ENCODE measurements at places on chromosomes 2 and 18. TPM values are rescaled to one million over a fixed set of nuclear protein-coding genes. Genes with fewer than 3 reads are reported as not detected.

- H3K27me3 ChIP-seq = peaks cover 3% of the 10 kb centered on the region
- no peak overlapping the region for H3K4me3 ChIP-seq
- DNase-seq = no peak
- H3K4me1 ChIP-seq = peaks cover 3% of the 10 kb centered on the region
- H3K36me3 ChIP-seq = peaks cover 7% of the 10 kb centered on the region
Observed at GRCh38 chr2:12797815-12798214, 81.1 kb downstream of the TRIB2 start.

GRCh38 chr2:179137200-179137759 lies 87.3 kb upstream of the CCDC141 start:
- H3K4me3 ChIP-seq = no peak overlapping the region
- no peak overlapping the region for H3K27ac ChIP-seq
- no peaks in the 10 kb centered on the region for H3K36me3 ChIP-seq
- no peak for DNase-seq

DNA sequence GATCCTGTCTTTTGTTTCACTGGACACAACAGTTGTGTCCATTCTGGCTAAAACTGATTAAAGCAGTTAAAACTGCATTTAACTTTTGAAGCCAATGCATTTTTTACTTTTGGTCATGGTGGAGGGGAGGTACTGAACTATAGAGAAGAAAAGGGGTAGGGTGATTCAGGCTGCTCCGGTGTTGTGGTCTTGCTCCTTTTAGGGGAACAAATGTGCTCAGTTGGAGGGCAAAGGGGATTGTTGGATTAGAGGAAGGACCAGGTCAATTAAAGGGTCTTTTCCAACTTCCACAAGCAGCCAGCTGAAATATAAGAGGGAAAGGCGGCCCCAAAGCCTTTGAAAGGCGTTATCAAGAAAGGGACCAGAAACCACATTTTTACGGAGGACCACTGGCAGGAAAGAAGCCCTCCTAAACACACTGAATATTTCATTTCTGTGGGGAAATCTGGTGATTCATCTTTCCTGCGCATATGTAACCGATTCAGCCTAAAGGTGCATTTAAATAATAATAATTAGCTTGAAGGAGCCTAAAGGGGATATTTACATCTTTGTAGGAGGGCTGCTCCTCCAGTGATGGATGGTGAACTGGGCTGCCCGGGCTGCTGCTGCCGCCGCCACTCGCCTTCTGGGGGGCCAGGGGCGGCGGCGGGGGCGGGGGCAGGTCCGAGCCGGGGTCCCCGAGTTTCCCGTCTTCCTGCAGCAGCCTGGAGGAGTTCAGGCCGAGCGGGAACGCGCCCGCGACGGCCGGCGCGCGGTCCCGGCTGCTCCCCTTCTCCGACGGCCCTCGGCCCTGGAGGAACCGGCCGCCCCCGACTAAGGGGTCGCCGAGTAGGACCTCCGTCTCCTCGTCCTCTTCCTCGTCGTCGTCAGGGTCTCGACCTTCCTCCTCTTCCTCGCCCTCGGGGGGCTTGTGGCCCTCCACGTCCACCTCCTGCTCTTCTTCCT lies 5.2 kb downstream of the SKOR2 start:
- no peak for DNase-seq
- H3K4me1 ChIP-seq = peaks cover 6% of the 10 kb centered on the region
- peaks cover 3% of the 10 kb centered on the region for H3K36me3 ChIP-seq

DNA sequence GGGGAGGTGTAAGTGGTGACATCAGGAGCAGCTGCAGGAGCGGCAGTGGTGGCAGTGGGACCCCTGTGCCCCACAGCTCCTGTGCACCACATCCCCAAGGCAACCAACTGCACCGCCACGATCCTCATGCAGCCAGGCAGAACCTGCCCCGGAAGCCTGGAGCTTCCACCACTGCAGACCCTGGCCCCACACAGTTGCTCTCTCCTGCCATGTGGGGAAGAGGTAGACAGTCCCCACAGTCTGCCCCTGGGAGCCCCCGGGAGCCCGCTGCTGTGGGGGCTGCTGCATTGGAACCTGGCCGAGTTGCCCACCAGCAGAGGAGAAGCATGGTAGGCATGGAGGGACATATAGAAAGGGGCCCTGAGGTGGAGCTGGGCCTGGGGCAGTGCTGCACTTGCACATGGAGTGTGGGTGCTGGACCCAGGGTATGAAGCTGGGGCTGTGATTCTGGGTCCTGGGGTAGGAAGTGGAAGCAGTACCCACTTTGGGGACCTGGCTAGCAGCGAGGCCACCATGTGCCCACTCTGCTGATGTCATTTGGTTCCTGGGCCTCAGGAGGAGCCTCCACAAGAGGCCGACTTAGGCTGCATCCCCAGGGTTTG lies 623.3 kb upstream of the LRRTM4 start:
- no peaks in the 10 kb centered on the region for H3K4me1 ChIP-seq
- no peaks in the 10 kb centered on the region for H3K27me3 ChIP-seq
- no peak overlapping the region for H3K27ac ChIP-seq
- H3K36me3 ChIP-seq = no peaks in the 10 kb centered on the region
- DNase-seq = no peak

DNA sequence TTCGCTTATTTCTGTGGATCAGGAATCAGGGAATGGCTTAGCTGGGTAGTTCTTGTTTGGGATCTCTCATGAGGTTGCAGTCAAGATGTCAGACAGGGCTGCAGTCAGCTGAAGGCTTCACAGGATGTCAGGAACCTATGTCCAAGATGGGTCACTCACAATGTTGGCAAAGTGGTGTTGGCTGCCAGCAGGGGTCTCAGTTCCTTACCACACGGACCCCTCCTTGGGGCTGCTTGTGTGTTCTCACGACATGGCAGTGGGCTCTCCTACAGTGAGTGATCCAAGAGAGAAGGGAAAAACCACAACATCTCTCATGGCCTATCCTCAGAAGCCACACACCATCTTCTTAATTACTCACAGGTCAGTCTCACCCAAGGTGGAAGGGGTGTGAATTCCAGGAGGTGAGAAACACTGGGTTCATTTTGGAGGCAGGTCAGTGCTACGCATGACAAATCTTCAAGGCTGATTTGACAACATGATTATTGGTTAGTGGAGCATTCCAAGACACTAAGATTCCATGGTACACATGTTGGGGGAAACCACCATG lies 1.3 kb upstream of the ANTXR1 start:
- no peaks in the 10 kb centered on the region for H3K36me3 ChIP-seq
- peaks cover 56% of the 10 kb centered on the region for H3K27me3 ChIP-seq
- no peak overlapping the region for H3K4me3 ChIP-seq
- H3K27ac ChIP-seq = no peak overlapping the region
- peaks cover 12% of the 10 kb centered on the region for H3K4me1 ChIP-seq

GRCh38 chr18:29969876-29970275 lies 1072.7 kb downstream of the DSC3 start:
- H3K27me3 ChIP-seq = no peaks in the 10 kb centered on the region
- no peak for DNase-seq
- no peaks in the 10 kb centered on the region for H3K36me3 ChIP-seq
- no peak overlapping the region for H3K27ac ChIP-seq
- H3K4me3 ChIP-seq = no peak overlapping the region

- H3K4me3 ChIP-seq = peak overlapping the region; percentile 10
- DNase-seq = no peak
- peak overlapping the region; percentile 1 for H3K27ac ChIP-seq
- no peaks in the 10 kb centered on the region for H3K36me3 ChIP-seq
- H3K4me1 ChIP-seq = peaks cover 39% of the 10 kb centered on the region
- no peaks in the 10 kb centered on the region for H3K27me3 ChIP-seq
Observed at GRCh38 chr2:45891719-45892424, 240.4 kb downstream of the PRKCE start.

- DNase-seq = no peak
- peaks cover 5% of the 10 kb centered on the region for H3K36me3 ChIP-seq
- peaks cover 9% of the 10 kb centered on the region for H3K4me1 ChIP-seq
- peak overlapping the region; percentile 97 for H3K4me3 ChIP-seq
- peak overlapping the region; percentile 97 for H3K27ac ChIP-seq
Observed at GRCh38 chr2:233565685-233566140, 869 bp downstream of the USP40 start.

- DNase-seq = no peak
- H3K36me3 ChIP-seq = no peaks in the 10 kb centered on the region
- H3K4me3 ChIP-seq = peak overlapping the region; percentile 45
- H3K27me3 ChIP-seq = peaks cover 60% of the 10 kb centered on the region
- peaks cover 3% of the 10 kb centered on the region for H3K4me1 ChIP-seq
Observed at GRCh38 chr2:9952286-9952737, 819 bp downstream of the GRHL1 start.

DNA sequence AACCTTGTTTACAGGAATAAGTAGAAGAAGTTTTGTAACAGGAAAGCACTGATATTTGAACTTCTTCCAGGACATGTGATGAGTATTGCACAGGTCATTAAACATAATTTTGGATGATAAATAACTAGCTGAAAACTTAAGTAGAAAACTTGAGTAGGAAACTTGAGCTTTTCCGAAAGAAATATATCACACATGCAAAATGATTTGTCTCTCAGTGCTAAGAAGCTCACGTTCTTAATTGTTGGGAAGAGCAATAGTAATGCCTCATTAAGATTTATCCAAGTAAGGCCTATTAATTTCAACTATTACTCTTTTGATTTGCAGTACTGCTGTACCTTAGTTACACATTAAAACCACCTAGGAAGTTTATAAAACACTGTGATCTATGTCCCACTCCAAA lies 1921.9 kb upstream of the LRRTM1 start:
- no peak for DNase-seq
- H3K4me1 ChIP-seq = no peaks in the 10 kb centered on the region
- H3K27ac ChIP-seq = no peak overlapping the region
- no peaks in the 10 kb centered on the region for H3K27me3 ChIP-seq
- no peak overlapping the region for H3K4me3 ChIP-seq

- H3K4me3 ChIP-seq = peak within 1 kb of the TSS; percentile 84
- H3K27ac ChIP-seq = no peak within 1 kb of the TSS
- H3K4me1 ChIP-seq = peaks cover 6% of the 10 kb centered on the region
- peaks cover 38% of the 10 kb centered on the region for H3K27me3 ChIP-seq
- DNase-seq = peak; percentile 43
Observed at GRCh38 chr18:31497836-31498573, at the start of gene DSG2. Gene DSG2 (plus strand): TSS chr18:31498177. CDS start chr18:31498252, 75 bp downstream.

- H3K4me3 ChIP-seq = no peak overlapping the region
- peaks cover 2% of the 10 kb centered on the region for H3K27me3 ChIP-seq
- no peak overlapping the region for H3K27ac ChIP-seq
Observed at GRCh38 chr2:241064802-241065354, 37.2 kb downstream of the MTERF4 start.

GRCh38 chr18:70720607-70721006 lies 431.8 kb downstream of the SOCS6 start:
- H3K36me3 ChIP-seq = no peaks in the 10 kb centered on the region
- no peaks in the 10 kb centered on the region for H3K27me3 ChIP-seq
- no peaks in the 10 kb centered on the region for H3K4me1 ChIP-seq
- no peak overlapping the region for H3K27ac ChIP-seq
- DNase-seq = no peak
- H3K4me3 ChIP-seq = no peak overlapping the region

DNA sequence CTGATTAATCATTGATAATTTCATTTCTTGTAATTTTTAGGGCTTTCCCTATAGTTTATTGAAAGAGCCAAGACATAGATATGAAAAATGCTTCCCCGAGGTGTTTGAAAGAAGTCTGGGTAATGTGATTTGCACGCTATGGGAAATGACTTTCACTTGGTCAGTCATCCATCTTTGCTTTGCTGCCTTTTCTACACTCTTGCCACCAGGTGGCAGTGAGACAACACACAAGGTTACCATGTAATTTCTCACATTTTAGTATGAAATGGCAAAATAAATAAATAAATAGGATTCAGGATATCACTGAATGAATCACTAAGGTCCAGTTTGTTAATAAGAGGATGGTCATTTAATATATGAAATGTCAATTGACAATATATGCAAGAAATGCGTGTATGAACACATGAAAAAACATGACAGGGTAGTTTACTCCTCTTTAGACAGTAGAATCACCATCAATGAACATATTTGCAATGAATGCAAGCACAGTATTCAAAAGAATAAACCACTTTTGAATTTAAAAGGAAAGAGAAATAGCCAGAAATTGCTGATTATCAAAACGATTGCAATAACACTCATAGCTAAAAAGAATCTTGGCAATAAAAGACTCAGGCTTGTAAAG lies 52.2 kb upstream of the KCNH7 start:
- H3K4me1 ChIP-seq = no peaks in the 10 kb centered on the region
- no peaks in the 10 kb centered on the region for H3K27me3 ChIP-seq
- no peak overlapping the region for H3K27ac ChIP-seq
- DNase-seq = no peak
- no peaks in the 10 kb centered on the region for H3K36me3 ChIP-seq

DNA sequence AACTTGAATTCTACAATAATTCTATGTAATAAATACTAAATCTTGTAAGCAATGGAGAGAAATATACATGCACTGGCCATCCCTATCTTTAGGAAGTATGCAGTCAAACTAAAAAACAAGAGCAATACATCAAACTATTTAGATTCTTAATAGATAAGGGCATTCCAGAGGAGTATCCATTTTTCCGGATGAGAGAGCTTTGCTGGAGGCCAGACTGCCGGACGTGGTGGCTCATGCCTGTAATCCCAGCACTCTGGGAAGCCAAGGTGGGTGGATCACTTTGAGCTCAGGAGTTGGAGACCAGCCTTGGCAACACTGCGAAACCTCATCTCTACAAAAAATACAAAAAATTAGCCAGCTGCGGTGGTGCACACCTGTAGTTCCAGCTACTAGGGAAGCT lies 60.8 kb downstream of the KIF5C start:
- H3K27me3 ChIP-seq = no peaks in the 10 kb centered on the region
- no peak overlapping the region for H3K4me3 ChIP-seq
- no peaks in the 10 kb centered on the region for H3K4me1 ChIP-seq
- H3K36me3 ChIP-seq = no peaks in the 10 kb centered on the region
- no peak for DNase-seq
- no peak overlapping the region for H3K27ac ChIP-seq

GRCh38 chr2:168208652-168209051 lies 38.7 kb downstream of the STK39 start:
- no peak for DNase-seq
- peaks cover 30% of the 10 kb centered on the region for H3K36me3 ChIP-seq
- no peak overlapping the region for H3K4me3 ChIP-seq
- peaks cover 22% of the 10 kb centered on the region for H3K4me1 ChIP-seq
- no peak overlapping the region for H3K27ac ChIP-seq

DNA sequence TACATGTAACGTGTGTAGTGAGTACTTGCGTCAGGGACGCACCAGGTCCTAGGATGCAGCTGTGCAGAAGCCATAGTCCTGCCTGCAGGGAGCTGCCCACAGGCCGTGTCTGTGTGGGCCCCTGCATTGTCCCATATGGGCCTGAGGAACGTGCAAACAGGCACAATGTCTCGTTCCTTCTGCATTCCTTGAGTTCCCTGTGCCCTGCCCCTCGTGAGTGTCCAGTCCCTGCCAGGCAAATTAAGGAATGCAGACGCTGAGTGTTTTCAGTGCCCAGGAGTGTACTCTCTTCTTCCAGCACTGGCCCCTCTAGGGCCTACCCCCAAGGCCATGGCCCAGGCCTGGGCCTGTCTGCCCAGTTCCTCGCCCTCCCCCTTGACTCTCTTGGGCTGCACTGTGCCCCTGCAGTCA lies 61.8 kb downstream of the FAM168B start:
- H3K4me1 ChIP-seq = peaks cover 1% of the 10 kb centered on the region
- peaks cover 46% of the 10 kb centered on the region for H3K27me3 ChIP-seq
- H3K27ac ChIP-seq = no peak overlapping the region
- H3K36me3 ChIP-seq = no peaks in the 10 kb centered on the region
- no peak overlapping the region for H3K4me3 ChIP-seq
- no peak for DNase-seq

SERPINB10 gene
- total RNA-seq = not detected

PSMA8 gene
- 1.4 TPM for total RNA-seq

PLEK gene
- 28.8 TPM for total RNA-seq

CD8B2 gene
- 7.3 TPM for total RNA-seq
